Anterior cingulate cortex (tissue), 58 donors: ENCODE measurements at places on chromosomes 4 and X.

- DNase-seq, result no peak
Observed at GRCh38 chr4:56326363-56326762, 60.9 kb downstream of the AASDH start.

DNA sequence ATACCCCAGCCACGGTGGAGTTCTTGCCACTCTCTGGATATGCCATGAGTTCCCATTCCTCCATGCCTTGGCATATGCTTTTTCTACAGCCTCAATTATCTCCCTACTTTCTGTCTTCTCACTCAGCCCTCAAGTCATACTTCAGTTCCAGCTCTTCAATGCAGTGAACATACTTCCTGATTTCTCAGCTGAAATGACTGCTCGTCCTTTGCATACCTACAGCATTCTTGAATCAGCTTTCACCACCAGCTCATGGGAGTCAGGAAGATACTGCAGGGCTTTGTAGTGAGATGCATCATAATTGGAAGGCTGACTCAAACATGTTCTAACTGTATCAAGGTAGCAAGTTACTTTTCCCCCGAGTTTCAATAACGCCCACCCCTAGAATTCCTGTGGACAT, 118.4 kb downstream of the APBB2 start:
- DNase-seq, result no peak

DNA sequence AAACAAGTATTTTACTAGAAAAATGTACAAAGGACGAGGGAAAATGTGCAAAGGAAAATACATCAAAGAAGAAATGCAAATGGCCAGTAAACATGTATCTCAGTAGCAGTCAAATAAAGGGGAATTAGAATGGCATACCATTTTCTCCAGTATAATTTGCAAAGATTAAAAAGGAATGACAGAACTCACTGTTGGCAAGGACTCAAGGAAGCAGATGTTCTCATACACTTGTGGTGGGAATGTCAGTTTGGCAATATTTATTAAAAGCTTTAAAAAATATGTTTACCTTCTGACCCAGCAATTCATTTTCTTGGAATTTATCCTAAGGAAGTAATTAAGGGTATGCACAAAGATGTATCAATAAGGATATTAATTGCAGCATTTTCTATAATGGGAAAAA, 7.6 kb downstream of the CLCN5 start:
- DNase-seq, result no peak

- DNase-seq, result no peak
Observed at GRCh38 chr4:143025081-143025704, 159.5 kb upstream of the USP38 start.

GRCh38 chrX:39705290-39705689, 392.5 kb downstream of the BCOR start:
- no peak for DNase-seq

- DNase-seq, result no peak
Observed at GRCh38 chr4:73451981-73452747, 16.1 kb downstream of the AFP start.

DNA sequence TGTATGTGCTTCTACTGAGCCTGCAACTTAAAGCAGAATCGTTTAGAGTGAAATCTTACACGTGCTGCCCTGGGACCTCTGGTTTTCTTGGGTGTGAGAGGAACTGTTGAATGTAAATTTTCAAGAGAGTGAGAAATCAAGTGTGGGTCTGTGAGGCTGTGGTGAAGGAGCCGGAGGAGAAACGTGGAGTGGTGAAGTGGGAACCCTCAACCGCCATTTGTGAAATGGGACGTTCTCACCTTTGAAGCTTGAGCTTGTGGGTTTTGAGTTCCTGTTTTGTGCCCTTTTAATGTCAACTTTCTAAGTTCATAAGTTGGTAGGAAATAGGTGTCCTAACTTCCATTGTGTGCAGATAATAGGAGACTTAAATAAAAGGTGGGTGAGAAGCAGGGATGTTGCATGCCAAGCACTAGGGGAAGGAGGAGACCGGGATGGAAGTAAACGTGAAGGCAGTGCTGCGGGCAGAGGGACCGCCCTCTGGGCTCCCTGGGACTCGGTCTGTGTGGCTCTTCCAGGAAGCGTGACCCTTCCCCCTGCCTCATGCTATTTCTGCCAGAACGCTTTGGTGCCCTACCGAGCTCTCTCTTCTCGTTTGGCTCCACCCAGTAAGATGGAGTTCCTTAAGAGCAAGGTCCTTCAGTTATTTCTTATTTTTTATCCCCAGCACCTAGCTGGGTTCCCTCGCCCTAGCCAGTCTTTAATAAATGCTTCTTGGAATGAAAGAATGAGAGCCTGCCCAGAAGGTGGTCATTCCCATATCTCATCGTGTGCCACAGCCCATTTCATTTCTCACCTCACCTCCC, 56.0 kb downstream of the TMEM131L start:
- no peak for DNase-seq

DNA sequence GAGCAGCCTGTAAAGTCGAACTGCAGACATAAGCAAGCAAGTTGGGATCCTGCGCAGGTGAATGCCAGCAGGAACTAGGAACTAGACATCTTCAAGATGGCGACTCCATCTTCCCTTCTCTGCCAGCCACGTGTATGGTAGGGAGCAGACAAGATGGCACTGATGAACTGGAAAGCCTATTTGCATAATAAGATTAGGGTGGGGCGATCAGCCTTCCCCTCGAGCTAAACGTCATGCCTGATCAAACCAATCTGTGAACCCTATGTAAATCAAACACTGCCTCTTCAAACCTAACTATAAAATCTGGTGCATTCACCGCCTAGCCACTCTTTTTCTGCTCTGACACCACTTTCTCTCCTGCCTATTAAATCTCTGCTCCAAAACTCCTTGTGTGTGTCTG, 28.1 kb upstream of the LGI2 start:
- DNase-seq, result no peak

- peak; percentile 37 for DNase-seq
Observed at GRCh38 chr4:28007693-28008092, 1147.1 kb downstream of the STIM2 start.

DNA sequence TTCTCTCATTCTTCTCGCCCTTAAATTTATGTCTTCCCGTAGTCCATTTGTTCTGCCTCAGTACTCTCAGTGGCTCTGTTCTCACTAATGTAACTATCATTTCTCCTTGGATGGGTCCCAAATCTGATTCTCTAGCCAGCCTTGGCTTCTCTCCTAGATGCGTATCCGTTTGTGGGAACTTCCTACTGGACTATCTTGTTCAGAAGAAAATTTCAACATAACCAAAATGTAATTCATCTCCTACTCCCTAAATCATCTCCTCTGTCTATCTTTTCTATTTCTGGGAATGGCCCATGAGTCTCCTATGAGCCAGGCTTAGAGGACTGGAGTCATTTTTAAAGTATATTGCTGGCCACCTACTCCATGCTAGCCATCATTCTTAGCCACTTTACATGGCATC, 4.4 kb upstream of the C4orf36 start:
- no peak for DNase-seq

GRCh38 chr4:177246641-177247584, 62.8 kb upstream of the NEIL3 start:
- no peak for DNase-seq

GRCh38 chr4:89256203-89256800, 51.3 kb downstream of the GPRIN3 start:
- DNase-seq, result no peak

DNA sequence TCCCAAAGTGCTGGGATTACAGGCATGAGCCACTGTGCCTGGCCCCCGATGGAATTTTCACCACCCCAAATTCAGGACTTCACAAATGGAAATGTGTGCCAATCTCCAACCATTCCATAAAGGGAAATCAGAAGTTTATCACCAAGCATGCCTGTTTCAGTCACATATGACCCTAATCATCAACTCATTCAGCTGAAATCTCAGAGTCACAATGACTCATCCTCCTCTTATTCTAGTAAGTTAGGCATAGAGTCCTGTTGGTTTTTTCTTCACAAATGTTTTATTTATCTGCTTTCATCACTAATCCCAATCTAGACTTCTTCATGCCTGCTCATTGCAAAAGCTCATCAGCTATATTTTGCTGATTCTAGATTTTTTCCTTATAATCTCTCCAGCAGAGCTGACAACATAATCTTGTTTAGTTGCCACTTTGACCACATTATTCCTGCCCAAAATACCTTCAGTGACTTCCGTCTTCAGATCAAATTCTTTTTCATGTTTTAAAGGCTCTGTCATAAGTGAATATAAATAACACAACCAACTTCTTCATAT, 83.3 kb downstream of the SLC7A11 start:
- no peak for DNase-seq

DNA sequence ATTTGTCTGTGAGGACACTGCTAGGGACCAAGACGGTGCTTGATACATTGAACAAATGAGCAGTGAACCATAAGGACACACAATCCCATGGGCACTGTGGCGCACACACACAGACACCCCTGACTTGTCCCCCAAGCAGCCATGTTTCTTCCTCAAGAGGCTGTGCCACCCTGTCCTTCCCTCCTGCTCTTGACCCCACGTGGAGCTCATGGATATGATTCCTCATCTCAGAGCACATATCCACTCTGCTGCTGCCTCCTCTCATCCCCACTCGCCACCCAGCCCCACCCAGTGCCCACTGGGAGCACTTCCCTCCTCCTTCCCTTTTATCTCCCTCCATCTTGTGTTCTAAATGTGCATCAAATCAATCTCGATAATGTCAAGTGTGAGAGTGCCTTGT, 102.4 kb downstream of the PARM1 start:
- no peak for DNase-seq

DNA sequence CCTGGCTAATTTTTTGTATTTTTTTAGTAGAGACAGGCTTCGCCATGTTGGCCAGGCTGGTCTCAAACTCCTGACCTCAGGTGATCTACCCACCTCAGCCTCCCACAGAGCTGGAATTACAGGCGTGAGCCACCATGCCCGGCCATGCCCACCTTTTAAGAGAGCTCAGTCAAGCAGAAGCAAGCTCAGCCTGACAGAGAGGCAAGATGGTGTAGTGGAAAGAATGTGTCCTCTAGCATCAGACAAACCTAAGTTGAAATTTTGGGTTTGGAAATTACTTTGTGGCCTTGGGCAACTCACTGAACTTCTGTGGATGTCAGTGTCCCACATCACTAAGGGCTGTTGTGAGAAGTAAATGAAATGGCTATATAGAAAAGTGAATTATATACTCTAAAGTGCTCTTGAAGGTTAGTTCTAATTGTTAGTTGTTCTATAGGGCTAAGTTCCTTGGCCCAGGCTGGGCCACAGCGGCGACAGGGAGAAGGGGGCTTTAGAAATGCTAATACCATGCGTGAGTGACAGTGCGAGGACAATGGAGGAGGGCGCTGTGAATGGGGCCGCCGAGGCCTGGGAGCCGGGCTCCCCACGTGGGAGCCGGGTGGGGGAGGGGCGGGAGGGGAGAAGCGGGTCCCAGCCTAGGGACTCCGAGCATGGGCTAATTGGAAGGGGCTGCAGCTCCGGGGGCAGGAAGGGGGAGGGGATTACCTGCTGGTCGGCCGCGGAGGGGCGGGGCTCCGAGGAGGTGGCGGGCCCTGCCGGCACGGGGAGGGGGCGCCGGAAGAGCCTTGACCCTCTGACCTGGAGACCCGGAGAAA, 15.6 kb downstream of the PJA1 start:
- DNase-seq, result no peak

DNA sequence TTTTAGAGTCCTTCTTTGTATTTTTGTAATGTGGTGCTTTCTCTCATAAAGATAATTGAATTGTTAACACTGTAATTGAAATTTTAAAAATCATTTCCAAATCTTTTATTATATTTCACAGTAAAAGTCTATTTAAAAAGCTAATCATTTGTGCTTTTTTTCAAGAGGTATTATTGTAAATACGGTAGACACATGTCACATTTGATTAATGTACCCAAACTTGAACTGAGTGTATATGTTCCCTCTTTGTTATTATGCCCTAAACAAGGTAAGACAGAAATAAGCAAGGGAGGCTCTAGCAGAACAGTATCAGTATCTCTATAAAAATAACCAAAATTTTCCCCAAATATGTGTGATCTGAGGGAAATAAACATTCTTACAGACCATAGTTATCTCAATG, 21.5 kb upstream of the LARP1B start:
- no peak for DNase-seq

GRCh38 chr4:86910820-86911684, 18.8 kb upstream of the C4orf36 start:
- DNase-seq, result no peak

GRCh38 chr4:54902271-54902670, 223.1 kb downstream of the KDR start:
- DNase-seq, result no peak

DNA sequence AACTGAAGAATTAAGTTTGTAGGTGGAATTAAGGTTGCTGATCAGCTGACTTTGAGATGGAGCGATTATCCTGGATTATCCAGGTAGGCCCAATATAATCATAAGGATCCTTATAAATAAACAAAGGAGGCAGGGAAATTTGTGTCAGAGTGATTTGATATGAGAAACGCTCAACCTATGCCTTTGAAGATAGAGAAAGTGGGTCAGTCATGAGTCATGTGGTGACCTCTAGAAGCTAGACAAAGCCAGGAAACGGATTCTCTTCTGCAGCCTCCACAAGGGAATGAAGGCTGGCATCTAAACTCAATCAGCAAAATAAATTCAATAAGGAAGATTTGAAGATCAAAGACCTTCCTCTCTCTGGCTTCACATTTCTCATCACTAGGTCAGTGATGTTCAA, 41.5 kb upstream of the SMIM10 start:
- no peak for DNase-seq

GRCh38 chr4:55386840-55387239, 8.9 kb upstream of the TMEM165 start:
- no peak for DNase-seq

GRCh38 chr4:24321131-24321530, 263.2 kb downstream of the DHX15 start:
- DNase-seq, result no peak

DNA sequence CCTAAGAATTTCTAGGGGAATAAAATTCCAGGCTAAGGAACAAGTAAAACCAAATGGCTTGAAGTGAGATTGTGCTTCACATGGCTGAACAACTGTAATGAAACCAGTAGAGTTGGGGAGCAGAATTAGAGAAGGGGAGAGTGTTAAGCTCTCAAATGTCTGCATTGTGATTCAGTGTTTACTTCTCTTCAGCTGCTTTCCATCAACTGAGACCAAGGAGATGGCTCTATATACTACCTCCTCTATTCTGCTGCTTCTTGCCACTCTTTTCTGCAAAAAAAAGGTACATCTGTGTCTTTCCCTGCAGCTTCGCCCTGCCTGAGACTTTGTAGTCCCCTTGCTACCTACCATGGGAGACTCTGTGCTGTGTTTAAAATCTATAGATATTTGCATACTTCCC, 73.5 kb downstream of the WDFY3 start:
- DNase-seq, result no peak

GRCh38 chrX:3263681-3264126, 82.7 kb downstream of the MXRA5 start:
- no peak for DNase-seq

DNA sequence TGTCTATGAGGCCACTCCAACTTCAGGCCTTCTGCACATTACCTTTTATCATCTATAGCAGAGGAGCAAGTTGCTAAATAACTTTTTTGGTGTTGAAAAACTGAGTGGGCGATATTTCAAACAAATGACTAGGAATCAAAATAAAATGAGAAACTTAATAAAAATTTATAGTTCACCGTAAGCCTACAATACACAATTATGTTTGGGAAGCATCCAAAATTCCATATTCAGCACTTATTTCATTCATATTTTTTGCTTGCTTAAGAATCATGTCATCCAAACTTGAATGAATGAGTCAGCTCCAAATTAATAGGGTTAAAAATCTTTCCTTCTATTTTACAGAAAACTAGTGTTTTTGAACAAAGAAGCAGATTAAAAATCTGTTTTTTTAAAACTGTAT, 119.1 kb downstream of the SH3RF1 start:
- no peak for DNase-seq
